ENCODE measurements at places on chromosomes 16 and 17. TPM values are rescaled to one million over a fixed set of nuclear protein-coding genes. Genes with fewer than 3 reads are reported as not detected.

PLD6 gene
- 2.8 TPM for total RNA-seq

LITAF gene
- total RNA-seq = 1.8 TPM

FBXW10 gene
- not detected for total RNA-seq

MFAP4 gene
- total RNA-seq = under 0.01 TPM

EPX gene
- total RNA-seq = not detected

P2RX5 gene
- total RNA-seq = 0.20 TPM

TMEM101 gene
- 77.2 TPM for total RNA-seq

ABCC12 gene
- total RNA-seq = not detected

KRTAP9-4 gene
- total RNA-seq = not detected

ABHD15 gene
- 3.7 TPM for total RNA-seq

NUDT7 gene
- 6.2 TPM for total RNA-seq

COPZ2 gene
- total RNA-seq = 7.0 TPM

SLC2A4 gene
- 0.60 TPM for total RNA-seq

HBA2 gene
- total RNA-seq = not detected

TERB1 gene
- not detected for total RNA-seq

KIF2B gene
- total RNA-seq = not detected

HNF1B gene
- not detected for total RNA-seq

ASPHD1 gene
- total RNA-seq = 0.22 TPM

GRAP gene
- total RNA-seq = 267 TPM

NPIPB6 gene
- not detected for total RNA-seq

ANKS4B gene
- total RNA-seq = not detected

SLC35G6 gene
- not detected for total RNA-seq

ZG16 gene
- not detected for total RNA-seq

NAA38 gene
- total RNA-seq = 178 TPM

RND2 gene
- 0.20 TPM for total RNA-seq

SHCBP1 gene
- total RNA-seq = 10.7 TPM

ZFP90 gene
- 14.7 TPM for total RNA-seq

ZNF213 gene
- total RNA-seq = 3.2 TPM

NEUROD2 gene
- total RNA-seq = not detected

RHBDL3 gene
- under 0.01 TPM for total RNA-seq
